ENCODE measurements at places on chromosomes 2 and 18.
A peak's percentile ranks its signal among the peaks of the same experiment; 100 is the strongest.

- DNase-seq: no peak
Observed at GRCh38 chr2:36820942-36821605, 124.6 kb downstream of the VIT start.

GRCh38 chr2:46601328-46601963 is 122.1 kb downstream of the TMEM247 start:
- peak; percentile 36 for DNase-seq

GRCh38 chr18:70576276-70577022 is 287.6 kb downstream of the SOCS6 start:
- no peak for DNase-seq

GRCh38 chr2:45466053-45466452 is 145.0 kb downstream of the SRBD1 start:
- no peak for DNase-seq

DNA sequence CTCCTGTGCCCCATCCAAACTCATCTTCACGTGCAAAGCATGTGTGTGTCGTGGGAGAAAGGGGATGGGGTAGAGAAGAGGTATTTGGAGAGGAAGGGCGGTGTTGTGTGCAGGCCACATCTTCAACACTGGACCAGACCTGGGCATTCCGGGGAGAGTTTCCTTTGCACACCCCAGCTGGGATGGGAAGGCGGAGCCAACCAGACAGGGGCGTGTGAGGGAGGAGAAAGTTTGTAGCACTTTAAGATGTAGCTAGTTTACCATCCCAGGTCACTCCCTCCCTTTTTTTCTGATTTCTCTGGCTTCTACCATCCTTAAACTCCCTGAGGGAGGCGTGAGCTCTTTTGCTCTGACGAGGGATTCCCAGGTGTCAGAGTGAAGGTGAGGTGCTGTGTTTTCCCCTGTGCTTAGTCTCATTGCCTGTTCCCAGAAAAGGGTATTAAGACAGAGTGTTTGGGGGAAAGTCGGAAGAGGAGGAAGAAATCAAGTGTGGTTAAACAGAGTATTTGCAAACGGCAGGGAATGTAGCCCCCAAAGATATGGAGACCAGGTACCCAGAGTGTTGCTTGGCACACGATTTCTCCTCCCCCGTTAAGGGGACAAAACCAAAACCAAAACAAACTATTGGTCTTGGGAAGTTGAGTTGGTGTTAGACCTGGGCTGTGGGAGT is 1.6 kb downstream of the SETBP1 start:
- DNase-seq: no peak

- no peak for DNase-seq
Observed at GRCh38 chr2:12733846-12734245, 17.1 kb downstream of the TRIB2 start.

DNA sequence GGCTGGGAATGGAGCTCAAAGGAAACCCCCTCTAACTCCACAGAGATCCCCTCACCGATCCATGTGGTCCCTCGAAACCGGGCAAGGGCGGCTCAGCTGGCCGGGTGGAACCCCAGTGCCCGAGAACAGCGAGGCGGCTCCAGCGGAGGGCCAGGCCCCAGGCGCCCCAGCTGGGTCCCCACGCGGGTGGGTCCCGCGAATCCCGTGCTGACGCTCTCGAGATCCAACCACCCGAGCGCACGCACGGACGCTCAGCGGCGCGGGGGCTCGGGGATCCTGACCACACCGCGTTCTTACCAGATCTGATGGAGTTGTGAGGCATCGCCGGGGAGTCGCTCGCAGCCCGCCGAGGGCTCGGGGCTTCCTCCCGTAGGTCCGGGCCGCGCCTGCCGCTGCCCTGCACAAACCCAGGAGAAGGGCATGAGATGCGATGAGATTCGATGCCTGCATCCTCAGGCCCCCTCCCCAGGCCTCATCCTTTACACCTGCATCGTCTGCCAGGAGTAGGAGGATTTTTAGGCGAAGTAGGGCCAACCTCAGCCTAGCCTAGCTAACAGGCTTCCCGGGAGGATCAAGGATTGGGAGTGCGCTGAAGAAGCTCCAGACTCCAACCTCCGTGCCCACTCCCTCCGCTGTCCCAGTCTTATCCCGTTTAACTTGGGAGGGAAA is 514 bp downstream of the PAX8 start:
- no peak for DNase-seq

DNA sequence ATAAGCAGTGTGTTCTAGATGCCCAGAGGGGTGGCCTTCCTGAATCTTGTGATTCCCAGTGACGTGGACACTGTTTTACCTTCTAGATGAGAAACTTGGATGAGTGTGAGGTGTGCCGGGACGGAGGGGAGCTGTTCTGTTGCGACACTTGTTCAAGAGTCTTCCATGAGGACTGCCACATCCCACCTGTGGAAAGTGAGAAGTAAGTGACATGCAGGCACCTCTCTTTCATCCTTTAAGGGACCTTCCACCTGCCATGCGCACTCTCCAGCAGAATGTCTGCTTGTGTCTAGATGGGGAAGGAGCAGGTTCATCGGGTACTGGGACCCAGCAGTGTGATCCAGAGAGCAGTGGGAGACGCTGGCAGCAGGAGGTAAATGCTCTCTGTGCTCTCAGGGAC is 16.0 kb upstream of the SP100 start:
- no peak for DNase-seq

GRCh38 chr18:51157215-51157614 is 40.3 kb downstream of the MEX3C start:
- DNase-seq: no peak

GRCh38 chr2:221529943-221530652 is 42.0 kb downstream of the EPHA4 start:
- peak; percentile 31 for DNase-seq

- DNase-seq: no peak
Observed at GRCh38 chr2:11862049-11862448, 115.6 kb downstream of the LPIN1 start.

GRCh38 chr2:84519332-84519957 is 3.1 kb downstream of the DNAH6 start:
- no peak for DNase-seq

DNA sequence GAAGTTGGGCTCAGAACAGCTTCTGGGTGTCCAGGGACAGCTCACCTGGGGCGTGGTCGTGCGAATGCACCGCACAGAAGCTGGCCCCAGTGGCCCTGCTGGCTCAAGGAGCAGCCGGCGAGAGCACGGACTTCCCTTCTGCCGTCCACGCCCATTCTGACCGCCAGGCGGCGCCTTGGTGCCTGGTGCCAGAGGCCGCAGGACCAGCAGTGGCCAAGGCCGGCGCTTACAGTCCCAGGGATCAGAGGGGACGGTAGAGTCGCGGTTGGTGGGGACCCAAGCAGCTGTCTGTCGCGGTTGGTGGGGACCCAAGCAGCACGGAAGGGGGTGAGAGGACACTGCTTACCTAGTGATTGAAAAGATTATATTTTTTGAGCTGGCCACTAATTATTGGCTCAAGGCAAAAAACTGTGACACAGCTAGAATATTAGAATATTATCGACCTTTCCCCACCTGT is 25.7 kb downstream of the NPPC start:
- DNase-seq: peak; percentile 30

DNA sequence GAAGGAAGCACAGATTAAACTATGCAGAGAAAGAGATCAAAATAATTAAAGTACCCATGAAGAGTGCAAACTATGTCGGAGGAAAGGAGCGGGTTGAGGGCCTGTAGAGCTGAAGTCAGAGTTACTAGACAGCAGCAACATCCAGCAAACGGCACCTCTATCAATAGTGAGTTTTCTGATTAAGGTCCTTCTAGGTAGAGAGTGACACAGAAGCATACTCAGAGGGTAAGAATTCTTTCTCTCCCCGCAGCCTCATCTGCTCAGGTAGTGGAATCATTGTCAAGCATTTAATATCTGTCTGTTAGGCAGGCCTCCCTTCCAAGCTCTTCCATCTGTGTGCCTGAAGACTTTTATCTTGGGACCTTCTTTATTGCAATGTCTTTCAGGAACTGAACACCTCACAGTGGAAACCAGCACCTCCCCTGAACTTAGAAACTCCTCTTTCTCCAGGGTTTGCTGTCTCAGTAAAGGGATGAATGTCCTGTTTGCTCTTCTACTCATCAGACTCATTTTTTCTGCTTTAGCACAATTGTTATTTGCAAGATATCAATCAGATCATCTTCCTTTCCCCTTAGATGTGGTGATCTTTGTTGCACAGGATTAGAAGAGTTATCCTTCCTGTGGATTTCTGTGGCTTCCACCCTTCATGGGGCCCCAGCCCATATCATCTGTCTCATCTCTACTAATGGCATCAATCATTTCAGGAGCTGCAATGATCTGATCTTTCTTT is 28.8 kb downstream of the SP140 start:
- peak; percentile 64 for DNase-seq

DNA sequence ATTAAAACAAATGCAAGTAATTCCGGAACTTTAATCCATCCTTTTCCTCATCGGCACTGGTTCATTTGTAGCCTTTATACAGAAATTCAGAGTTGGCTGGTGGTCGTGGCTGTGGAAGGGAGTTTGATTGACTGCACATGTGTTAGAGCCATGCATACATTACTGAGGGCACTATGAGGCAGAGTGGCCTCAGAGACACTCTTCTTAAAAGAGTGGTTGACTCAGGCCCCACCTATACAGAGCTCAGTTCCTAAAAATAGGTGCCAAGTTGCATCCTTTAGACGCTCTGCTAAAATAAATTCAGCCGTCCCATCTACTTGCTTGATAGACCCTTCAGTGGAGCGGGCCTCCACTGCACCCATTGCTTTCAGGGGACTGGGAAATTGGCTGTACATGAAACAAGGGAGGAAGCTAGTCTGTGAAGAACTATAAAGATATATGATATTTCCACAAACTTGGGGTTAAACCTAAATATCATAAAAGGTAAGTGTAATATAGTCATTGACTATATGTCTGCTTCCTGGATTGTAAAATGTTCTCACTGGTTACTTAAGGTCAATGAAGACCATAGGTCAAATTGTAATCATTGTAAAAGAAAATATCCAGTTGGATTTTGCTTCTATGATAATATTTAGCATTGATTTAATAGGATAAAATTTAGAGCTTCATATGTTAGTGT is 298.9 kb downstream of the XIRP2 start:
- DNase-seq: no peak

DNA sequence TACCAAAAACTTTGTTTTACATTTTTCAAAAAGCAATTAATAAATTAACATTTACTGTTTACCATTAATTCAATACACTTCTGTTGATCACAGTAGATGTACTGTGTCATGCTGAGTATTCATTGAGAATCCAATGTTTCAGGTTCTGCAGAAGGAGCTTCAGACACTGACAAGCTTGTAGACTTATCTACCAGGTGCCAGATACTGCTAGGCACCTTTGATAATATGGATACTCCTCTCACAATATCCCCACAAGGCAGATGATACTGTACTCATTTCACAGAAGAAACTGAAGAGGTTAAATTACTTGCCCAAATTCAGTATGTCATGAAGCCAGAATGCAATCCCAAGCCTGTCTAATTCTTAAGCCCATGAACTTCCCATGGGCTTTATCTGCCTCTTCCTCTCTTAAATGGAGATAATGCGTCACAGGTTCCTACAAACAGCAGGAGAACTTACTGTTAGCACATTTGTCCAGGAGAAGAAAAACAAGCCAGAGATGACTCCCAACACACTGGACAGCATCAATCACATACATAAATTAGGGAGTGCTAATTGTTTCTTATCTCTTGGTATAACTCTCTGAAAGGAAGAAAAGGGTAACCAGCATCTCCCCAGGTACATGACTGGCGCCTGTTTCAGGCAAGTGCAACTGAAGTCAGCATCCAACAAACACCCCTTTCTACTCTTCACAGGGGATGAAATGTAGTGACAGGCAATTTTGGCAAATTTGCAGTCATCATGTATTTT is 27.4 kb downstream of the ITSN2 start:
- no peak for DNase-seq

DNA sequence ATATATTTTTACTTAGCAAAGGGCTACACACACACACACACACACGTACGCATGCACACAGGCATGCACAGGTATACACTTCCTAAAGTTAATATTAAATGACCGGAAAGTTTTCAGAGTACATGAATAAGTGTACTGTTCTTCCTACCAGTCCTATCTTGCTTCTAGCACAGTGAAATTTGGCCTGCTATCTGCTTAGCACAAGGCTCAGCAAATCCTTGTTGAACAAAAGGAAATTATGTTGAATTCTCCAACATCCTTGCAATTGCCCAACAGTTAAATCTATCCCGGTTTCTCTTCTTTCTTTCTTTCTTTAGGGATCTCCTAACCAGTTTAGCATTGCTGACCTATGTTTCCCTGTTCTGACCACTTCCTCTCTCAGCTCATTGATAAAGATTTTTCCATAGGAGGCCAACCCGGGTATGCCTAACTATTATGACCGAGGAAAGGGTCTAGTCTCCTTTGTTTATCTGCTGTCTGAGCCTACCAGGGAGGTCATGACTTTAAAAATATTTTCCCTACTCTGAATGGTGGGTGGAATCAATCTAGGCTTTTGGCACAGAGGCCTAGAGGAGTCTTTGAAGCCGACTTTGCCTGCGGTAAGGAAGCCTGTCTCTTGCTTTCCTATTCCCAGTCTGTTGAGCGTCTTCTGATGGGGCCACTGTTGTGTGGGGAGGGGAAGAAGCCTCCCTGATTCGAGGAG is 400.7 kb downstream of the HRH4 start:
- DNase-seq: no peak

GRCh38 chr2:240966457-240966905 is 31.9 kb upstream of the SNED1 start:
- DNase-seq: no peak

DNA sequence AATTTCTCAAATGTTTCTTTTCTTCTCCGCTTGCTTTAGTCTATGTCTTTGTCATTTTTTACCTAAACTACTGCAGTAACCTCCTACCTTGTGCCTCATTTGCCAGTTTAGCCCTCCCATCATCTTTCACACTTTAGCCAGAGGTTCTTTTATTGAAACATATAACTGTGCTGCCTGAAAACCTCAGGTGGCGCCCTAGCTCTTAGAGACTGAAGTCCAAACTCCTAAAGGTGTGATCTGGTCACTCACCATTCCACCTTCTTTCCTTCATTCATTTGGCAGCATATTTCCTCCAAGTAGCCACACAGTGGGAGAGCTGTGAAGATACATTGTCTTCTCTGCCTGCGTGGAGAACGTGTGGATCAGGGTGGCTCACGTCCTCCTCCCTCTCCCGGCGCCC is 98.2 kb upstream of the MAPRE2 start:
- DNase-seq: no peak

DNA sequence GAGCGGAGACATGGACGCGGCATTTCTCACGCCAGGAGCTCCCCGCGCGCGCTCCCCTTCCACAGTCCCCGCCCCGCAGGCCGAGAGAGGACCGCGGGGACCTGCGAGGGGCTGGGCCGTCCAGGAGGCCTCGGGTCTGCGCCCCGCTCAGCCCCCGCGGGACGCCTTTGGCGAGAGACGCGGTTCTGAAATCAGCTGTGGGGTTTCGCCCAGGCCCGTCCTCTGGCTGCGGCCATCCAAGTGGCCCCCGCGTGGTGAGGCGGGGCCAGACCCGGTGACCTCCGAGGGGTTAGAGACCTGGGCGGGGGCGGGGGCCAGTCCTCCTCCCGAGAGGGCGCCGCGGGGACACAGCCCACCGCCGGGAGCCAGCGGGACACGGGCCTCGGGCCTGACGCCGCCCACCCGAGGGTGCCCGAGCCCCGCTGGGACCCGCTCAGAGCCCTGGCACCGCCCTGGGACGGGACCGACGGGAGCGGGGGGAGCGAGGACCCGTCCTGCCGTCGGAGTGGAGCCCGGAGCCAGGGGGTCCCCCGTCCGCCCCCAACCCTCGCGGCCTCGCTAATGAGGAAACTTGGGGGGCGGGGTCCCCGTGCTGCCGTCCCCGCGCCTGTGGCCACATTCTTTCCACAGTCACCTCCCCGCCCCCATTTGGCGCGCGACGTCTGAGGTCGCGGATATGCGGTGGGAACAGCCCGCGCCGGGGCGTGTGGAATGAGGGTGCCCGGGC is 6.1 kb upstream of the SALL3 start:
- DNase-seq: no peak

- DNase-seq: no peak
Observed at GRCh38 chr2:138493334-138493733, 8.2 kb upstream of the SPOPL start.

GRCh38 chr2:207532676-207533075 is 2.9 kb downstream of the CREB1 start:
- no peak for DNase-seq

Measured in CD4-positive, alpha-beta T cell treated with Interleukin-17A for 1 hour (primary cell).